ENCODE measurements at places on chromosomes 3 and 15.

- no peak for DNase-seq
These were observed 53.0 kb upstream of the CTDSPL start for GRCh38 chr3:37808656-37809055.

DNA sequence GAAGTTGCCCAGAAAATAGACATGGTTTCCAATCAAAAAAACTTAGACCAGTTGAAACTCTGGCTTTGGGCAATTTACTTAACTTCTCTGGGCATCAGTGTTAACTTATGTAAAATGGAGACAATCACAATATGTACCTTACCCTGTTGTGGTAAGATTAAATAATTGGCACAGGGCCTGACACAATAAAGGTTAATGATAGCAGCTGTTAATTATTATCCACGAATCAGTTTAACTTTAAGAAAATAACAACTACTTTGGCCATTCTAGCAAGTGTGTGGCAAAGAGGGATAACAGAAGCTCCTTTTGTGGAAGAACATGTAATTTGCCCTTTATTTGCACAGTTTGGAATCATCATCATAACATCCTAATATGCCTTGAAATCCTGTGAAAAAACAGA lies 787.6 kb downstream of the FHIT start:
- peaks cover 32% of the 10 kb centered on the region for H3K27me3 ChIP-seq
- DNase-seq, result no peak
- no peak overlapping the region for H3K4me3 ChIP-seq
- H3K27ac ChIP-seq, result no peak overlapping the region
- no peaks in the 10 kb centered on the region for H3K36me3 ChIP-seq

DNA sequence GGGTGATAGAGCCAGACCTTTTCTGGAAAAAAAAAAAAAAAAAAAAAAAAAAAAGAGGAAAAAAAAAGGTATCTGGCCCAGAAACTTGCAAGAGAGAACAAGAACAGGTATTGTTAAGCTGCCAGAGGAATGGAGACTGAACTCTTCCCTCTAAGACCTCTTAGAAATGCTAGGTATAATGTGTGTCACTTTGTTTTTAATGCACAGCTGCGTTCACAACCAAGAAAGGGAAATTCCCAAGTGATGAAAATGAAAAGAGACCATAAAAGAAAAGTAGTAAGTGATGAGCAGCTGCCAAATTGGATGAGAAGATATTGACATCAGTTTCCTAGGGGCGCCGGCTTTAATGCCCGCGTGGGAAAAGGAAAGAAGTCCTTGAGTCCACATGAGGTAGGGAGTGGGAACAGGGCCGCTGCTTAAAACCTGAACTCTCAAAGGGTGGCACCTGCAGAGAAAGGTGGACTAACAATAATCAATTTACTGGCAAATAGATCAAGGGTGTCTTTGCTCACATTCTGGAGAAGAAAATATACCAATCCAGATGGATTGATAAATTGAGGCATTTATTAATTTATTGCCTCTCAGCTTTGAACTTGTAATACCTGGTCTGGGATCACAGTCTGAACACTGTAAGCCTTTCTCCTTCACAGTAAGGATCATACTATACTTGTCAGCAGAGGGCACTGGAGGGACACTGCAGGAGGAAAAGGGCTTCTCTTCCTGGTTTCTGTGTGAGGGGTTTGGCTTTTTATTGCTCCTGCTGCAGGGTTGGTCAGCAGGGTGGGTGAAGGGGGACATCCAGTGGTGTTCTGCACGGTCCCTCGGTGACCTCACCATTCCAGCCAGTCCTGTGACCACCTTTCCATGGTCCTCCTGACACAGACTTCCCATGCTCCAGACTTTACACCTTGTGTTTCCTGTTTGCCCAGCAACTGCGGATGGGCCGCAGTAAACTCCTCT lies 131.6 kb downstream of the AQP9 start:
- peaks cover 9% of the 10 kb centered on the region for H3K27me3 ChIP-seq
- DNase-seq, result no peak
- H3K27ac ChIP-seq, result peak overlapping the region; percentile 64
- H3K4me3 ChIP-seq, result peak overlapping the region; percentile 9
- no peaks in the 10 kb centered on the region for H3K36me3 ChIP-seq

DNA sequence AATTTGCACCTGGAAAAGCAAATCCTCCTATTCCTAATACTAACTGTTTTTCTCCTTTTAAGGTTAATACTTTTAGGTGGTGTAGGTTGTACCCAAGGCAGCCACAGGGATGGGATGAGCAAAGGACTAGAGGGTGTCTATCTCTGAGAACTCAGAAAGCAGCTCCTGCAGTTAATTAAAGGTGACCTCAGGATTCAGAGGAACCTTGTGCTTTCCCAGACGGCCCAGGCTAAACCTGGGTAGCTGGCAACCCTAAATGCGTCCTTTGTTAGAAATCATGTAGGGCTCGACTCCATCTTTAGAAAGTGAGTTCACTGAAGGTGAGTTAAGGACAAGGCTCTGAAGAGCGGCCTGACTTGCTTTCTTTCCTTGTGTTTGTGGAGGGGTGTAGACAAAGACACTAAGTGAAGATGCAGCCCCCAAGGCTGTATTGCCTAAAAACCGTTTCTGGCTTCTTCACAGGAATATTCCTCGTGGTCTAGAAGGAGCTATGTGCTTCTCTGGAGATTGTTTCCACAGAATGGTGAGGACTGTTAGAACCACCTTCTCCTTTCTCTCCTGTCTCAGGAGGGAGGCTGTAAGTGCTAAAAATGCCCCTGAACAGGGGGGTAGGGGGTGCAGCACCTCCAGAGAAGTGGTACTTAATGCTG lies 14.9 kb downstream of the FNDC3B start:
- H3K4me3 ChIP-seq, result no peak overlapping the region
- no peaks in the 10 kb centered on the region for H3K27me3 ChIP-seq
- peaks cover 2% of the 10 kb centered on the region for H3K36me3 ChIP-seq
- DNase-seq, result no peak

- no peak overlapping the region for H3K4me3 ChIP-seq
- no peak overlapping the region for H3K27ac ChIP-seq
These were observed 418.2 kb upstream of the NR2F2 start for GRCh38 chr15:95912280-95912625.

DNA sequence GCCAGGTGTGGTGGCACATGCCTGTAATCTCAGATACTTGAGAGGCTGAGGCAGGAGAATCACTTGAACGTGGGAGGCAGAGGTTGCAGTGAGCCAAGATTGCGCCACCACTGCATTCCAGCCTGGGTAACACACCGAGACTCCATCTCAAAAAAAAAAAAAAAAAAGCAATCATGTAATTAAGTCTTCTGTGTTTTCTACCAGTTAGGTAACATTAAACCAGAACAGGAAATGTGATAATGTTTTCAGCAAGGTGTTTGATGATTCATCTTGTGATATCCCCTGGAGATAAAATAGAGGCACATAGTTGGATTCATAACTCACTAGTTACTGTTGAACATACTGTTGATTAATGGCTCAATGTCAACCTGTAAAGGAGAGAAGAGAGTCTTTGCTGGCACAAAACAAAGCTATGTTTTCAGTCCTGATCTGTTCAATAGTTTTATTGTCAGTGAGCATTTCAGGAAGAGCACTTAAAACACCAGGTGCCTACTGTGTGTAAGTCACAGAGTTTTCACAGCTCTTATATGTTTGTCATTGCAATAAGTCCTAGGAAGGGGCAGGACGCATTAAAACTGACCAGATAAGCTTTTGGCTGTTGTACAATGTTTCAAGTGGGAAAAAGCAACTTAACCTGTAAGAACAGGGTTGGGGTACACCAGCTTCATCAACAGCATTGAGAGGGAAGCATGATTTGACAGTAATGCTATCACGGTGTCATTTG lies 19.5 kb downstream of the DNAJB11 start:
- H3K36me3 ChIP-seq, result peaks cover 9% of the 10 kb centered on the region
- no peaks in the 10 kb centered on the region for H3K27me3 ChIP-seq
- DNase-seq, result no peak

- H3K4me1 ChIP-seq, result no peaks in the 10 kb centered on the region
- no peak overlapping the region for H3K4me3 ChIP-seq
- H3K36me3 ChIP-seq, result no peaks in the 10 kb centered on the region
These were observed 10.1 kb upstream of the ITGA11 start for GRCh38 chr15:68442041-68442440.

GRCh38 chr3:112133626-112134334 lies 732 bp upstream of the GCSAM start:
- H3K27ac ChIP-seq, result peak overlapping the region; percentile 83
- peak overlapping the region; percentile 81 for H3K4me3 ChIP-seq
- H3K27me3 ChIP-seq, result peaks cover 10% of the 10 kb centered on the region
- DNase-seq, result no peak
- peaks cover 6% of the 10 kb centered on the region for H3K36me3 ChIP-seq

DNA sequence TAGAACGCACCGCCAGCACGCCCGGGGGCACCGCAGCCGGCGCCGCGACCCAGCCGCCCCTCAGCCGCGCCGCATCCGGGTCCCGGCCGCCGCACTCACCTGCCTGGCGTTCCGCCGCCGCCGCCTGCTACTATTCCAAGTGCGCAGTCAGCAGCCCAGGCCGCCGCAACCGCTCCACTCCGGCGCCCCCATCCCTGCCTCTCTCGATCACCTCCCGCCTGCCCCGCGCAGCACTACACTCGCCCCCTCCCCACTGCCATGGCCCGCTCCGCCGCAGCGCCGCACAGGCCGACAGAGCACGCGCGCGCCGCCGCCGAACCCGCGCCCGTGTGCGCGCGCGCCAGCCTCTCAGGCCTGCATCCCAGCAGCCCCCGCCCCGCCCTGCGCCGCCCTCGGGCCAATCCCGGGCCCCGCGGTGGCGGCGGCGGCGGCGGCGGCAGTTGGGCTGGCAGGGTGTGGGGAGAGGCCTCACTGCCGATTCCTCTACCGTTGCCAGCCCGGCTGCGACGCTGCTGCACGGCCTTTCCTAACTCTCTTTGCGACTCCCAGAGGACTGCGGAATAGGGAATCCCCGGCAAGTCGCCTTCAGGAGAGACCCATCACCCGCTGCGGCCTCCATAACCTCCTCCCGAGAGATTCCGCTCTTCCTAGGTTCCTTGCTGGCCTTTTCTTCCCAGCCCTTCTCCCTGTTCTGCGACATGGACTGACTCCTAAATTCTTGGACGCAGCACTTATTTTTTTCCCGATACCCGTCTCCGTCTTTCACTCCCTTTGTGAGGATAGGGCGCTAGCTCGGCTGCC lies at the start of gene PIK3CB:
Gene PIK3CB (minus strand): TSS at position 333 of the 801 bp plus-strand sequence. CDS start 75,585 bp downstream, outside the sequence.
- peaks cover 24% of the 10 kb centered on the region for H3K4me1 ChIP-seq
- DNase-seq, result peak; percentile 72
- peak within 1 kb of the TSS; percentile 93 for H3K4me3 ChIP-seq
- no peaks in the 10 kb centered on the region for H3K27me3 ChIP-seq
- peaks cover 23% of the 10 kb centered on the region for H3K36me3 ChIP-seq
- peak within 1 kb of the TSS; percentile 98 for H3K27ac ChIP-seq

- H3K4me1 ChIP-seq, result peaks cover 19% of the 10 kb centered on the region
- DNase-seq, result no peak
- H3K4me3 ChIP-seq, result no peak overlapping the region
These were observed 16.9 kb upstream of the CORO2B start for GRCh38 chr15:68561901-68562300.

GRCh38 chr3:52779011-52779836 lies 1.8 kb downstream of the ITIH1 start:
- H3K4me1 ChIP-seq, result peaks cover 5% of the 10 kb centered on the region
- no peak overlapping the region for H3K4me3 ChIP-seq
- DNase-seq, result no peak
- H3K36me3 ChIP-seq, result no peaks in the 10 kb centered on the region

GRCh38 chr3:42742259-42742658 lies 30.8 kb downstream of the CCDC13 start:
- H3K27ac ChIP-seq, result no peak overlapping the region
- H3K36me3 ChIP-seq, result peaks cover 1% of the 10 kb centered on the region
- H3K27me3 ChIP-seq, result no peaks in the 10 kb centered on the region
- no peak for DNase-seq
- H3K4me1 ChIP-seq, result peaks cover 4% of the 10 kb centered on the region

DNA sequence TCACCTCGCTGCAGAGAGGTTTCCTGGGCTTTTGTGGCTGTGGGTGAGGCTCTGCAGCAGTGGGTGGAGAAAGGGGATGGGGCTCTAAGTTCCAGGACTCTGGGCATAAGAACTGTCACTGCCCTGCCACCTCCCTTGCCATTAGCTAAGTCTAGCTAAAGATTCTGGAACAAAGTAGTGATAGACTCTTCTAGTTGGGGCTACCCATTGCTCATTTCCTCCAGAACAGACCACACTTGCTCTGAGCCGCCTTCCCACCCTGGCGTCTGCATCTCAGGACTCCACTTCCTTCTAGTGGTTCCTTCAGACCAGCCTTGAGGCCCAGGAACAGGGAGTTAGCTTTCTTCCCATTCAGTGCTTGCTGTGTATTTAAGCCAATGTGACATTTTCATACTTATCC lies 7.5 kb downstream of the ARHGAP31 start:
- no peak for DNase-seq
- peaks cover 6% of the 10 kb centered on the region for H3K36me3 ChIP-seq
- H3K4me3 ChIP-seq, result no peak overlapping the region

DNA sequence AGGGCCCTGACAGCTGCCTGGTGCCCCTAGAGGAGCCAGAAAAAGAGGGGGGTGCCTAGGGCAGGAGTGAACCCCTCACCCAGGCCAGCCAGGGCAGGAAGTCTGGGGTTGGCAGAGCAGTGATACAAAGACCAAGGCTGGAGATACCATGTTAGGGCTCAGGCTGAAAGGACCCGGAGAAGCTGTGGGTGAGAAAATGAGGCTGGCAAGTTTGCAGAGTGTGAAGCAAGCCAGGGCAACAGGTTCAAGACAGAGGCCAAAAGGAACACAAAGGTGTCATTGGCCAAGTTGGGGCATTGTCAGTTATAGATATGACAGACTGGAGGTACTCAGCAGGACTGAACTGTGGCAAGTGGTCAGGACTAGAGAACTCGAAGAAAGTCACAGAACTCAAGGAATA lies 40.6 kb upstream of the IREB2 start:
- H3K4me3 ChIP-seq, result no peak overlapping the region
- no peak overlapping the region for H3K27ac ChIP-seq
- H3K36me3 ChIP-seq, result no peaks in the 10 kb centered on the region
- H3K27me3 ChIP-seq, result peaks cover 9% of the 10 kb centered on the region
- no peaks in the 10 kb centered on the region for H3K4me1 ChIP-seq

- no peak for DNase-seq
- H3K27ac ChIP-seq, result peak overlapping the region; percentile 66
These were observed 31.7 kb downstream of the BHLHE40 start for GRCh38 chr3:5010706-5011554.

GRCh38 chr3:118912188-118912587 lies 122.5 kb downstream of the IGSF11 start:
- no peak for DNase-seq
- H3K36me3 ChIP-seq, result no peaks in the 10 kb centered on the region
- H3K4me1 ChIP-seq, result no peaks in the 10 kb centered on the region
- H3K4me3 ChIP-seq, result no peak overlapping the region

GRCh38 chr3:9226326-9226725 lies 23.1 kb downstream of the SRGAP3 start:
- DNase-seq, result no peak
- H3K4me3 ChIP-seq, result no peak overlapping the region
- H3K36me3 ChIP-seq, result no peaks in the 10 kb centered on the region
- peaks cover 11% of the 10 kb centered on the region for H3K4me1 ChIP-seq
- H3K27me3 ChIP-seq, result peaks cover 12% of the 10 kb centered on the region

GRCh38 chr3:107981471-107982111 lies 109.2 kb downstream of the CD47 start:
- H3K27me3 ChIP-seq, result no peaks in the 10 kb centered on the region
- no peak for DNase-seq
- H3K4me3 ChIP-seq, result no peak overlapping the region
- peaks cover 32% of the 10 kb centered on the region for H3K4me1 ChIP-seq
